ENCODE measurements at places on chromosomes 12 and 14.

DNA sequence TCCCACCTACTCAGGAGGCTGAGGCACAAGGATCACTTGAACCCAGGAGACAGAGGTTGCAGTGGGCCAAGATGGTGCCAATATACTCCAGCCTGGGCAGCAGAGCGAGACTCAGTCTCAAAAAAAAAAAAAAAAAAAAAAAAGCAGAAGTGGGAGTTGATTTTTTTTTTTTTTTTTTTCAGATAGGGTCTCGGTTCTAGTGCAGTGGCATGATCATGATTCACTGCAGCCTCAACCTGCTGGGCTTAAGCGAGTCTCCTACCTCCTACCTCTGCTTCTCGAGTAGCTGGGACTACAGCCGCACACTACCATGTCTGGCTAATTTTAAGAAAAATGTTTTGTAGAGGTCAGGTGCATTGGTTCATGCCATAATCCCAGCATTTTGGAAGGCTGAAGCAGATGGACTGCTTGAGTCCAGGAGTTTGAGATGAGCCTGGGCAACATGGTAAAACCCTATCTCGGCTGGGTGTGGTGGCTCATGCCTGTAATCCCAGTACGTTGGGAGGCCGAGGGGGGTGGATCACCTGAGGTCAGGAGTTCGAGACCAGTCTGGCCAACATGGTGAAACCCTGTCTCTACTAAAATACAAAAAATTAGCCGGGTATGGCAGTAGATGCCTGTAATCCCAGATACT, 16.3 kb upstream of the HSP90AA1 start:
- no peak for DNase-seq

DNA sequence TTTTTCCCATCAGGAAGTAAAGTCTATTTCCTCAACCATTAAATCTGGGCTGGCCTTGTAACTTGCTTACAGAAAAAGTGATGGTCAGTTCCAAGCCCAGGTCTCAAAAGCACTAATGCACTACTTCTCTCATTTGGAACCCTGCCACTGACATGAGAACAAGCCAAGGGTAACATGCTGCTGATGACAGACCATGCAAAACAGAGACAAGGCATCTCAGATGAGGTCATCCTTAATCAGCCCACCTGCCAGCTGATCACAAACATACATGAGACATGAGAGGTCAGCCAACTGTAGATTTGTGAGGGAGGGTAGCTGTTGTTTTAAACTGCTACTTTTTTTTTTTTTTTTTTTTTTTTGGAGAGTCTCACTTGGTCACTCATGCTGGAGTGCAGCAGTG, 16.2 kb downstream of the TWF1 start:
- no peak for DNase-seq

GRCh38 chr14:89000007-89000942, 175.8 kb downstream of the TTC8 start:
- no peak for DNase-seq

GRCh38 chr12:17296882-17297281, 690.9 kb upstream of the LMO3 start:
- no peak for DNase-seq

DNA sequence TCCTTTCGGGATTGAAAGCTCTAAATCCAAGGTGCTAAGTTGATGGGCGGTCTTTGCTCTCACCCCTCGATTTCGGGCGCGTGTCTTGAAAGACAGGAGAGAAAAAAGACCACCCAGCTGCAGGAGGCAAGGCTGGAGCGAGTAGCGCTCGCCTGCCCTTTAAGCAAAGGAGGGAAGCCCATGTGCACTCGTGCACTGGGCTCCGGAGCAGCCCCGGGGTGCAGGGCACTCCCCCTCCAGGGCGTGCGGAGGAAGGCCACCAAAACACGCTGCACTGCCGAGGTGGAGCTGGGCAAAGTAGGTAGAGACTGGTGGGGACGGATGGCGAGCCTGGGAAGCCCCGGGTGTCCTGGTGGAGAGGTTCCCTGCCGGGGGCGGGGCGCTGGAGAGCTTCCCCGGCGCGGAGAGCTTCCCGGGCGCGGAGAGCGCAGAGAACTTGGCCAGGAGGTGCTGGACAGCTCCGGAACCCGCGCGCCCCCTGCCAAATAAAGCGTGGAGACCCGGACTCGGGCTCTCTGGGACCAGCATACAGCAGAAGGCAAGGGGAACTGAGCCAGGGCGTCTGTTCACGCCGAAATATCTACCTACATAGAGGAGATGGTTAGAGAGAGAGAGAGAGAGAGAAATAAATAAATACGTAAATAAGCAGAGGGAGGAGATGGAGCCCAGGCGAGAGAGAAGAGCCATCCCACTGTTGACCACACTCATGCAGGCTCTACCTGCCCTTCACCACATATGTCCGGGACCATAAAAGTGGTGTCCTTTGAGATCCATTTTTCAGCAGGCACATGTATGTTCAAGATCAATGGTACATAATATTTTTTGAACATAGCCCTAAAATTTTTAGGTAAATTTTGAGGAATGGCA, 662 bp upstream of the NELL2 start:
- DNase-seq: peak; percentile 17

DNA sequence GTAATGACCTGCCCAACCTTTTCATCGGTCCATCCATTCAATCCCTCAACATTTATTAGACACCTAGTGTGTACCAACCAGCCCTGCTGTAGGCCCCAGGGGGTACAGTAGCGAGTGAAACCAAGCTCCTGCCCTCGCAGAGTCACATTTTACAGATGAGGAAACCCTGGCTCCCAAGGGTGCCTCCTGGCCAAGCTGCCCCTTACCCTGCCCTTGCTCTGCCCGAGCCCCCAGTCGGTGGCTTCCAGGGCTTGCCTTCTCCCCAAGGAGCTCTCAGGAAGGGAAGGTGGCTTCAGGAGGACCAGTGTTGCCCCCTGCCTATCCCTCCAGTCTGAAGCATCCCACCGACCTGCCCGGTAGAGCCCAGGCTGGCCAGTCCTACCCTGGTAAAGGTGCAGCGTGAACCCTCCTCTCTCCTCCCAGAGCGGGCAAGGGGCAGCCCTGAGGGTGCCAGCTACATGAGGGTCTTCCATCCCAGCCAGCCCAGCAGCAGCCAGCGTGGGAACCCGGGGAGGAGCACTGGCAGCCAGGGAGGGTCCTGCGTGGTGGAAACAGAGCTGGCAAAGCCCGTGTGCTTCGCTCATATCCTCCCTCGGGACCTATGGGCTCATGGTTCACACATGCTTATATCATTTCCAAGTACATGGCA, 670 bp upstream of the BEGAIN start:
- no peak for DNase-seq

Measured in activated T-cell treated with anti-CD3 and anti-CD28 coated beads for 24 hours (primary cell).